Airway epithelial cell (primary cell): ENCODE measurements at places on chromosomes 6 and 20. TPM values are rescaled to one million over a fixed set of nuclear protein-coding genes. Genes with fewer than 3 reads are reported as not detected.

The PHF20 gene
- total RNA-seq = 25.4 and 32.2 TPM in 2 replicates

The HSPA1L gene
- 0.14 and 0.21 TPM in 2 replicates for total RNA-seq

The RNF182 gene
- 0.07 TPM in 1 of 2 replicates, not detected in the other for total RNA-seq

The CLPSL2 gene
- total RNA-seq = 5.1 TPM in 1 of 2 replicates, not detected in the other

The HLA-DOA gene
- 0.07 TPM in 1 of 2 replicates, not detected in the other for total RNA-seq

The TBC1D32 gene
- 4.6 and 12.6 TPM in 2 replicates for total RNA-seq

The PGK2 gene
- not detected in 2 replicates for total RNA-seq

The TBC1D7 gene
- 13.0 and 24.9 TPM in 2 replicates for total RNA-seq

The TRIM10 gene
- total RNA-seq = not detected in 2 replicates

The PACSIN1 gene
- not detected in 2 replicates for total RNA-seq

The ENPP3 gene
- total RNA-seq = not detected in 2 replicates

The HCK gene
- not detected in 2 replicates for total RNA-seq

The CLPSL1 gene
- not detected in 2 replicates for total RNA-seq

The SMPDL3A gene
- 7.5 and 9.1 TPM in 2 replicates for total RNA-seq

The FOXA2 gene
- total RNA-seq = 17.7 and 20.8 TPM in 2 replicates

The DST gene
- 271 and 345 TPM in 2 replicates for total RNA-seq

The TUBB2B gene
- total RNA-seq = 2.6 and 2.9 TPM in 2 replicates

The DEFB112 gene
- not detected in 2 replicates for total RNA-seq

The SLC17A1 gene
- total RNA-seq = not detected in 2 replicates

The SLC32A1 gene
- total RNA-seq = not detected in 2 replicates

The ATP9A gene
- total RNA-seq = 5.6 and 7.3 TPM in 2 replicates

The ACSS1 gene
- total RNA-seq = 1.3 and 2.8 TPM in 2 replicates

The ARMH2 gene
- total RNA-seq = not detected in 2 replicates

The BTN3A1 gene
- 4.7 and 6.2 TPM in 2 replicates for total RNA-seq
